ENCODE measurements at places on chromosomes 4 and X. TPM values are rescaled to one million over a fixed set of nuclear protein-coding genes. Genes with fewer than 3 reads are reported as not detected.
A peak's percentile ranks its signal among the peaks of the same experiment; 100 is the strongest.

- no peak for DNase-seq
These were observed 6.8 kb downstream of the MMAA start for GRCh38 chr4:145625677-145626622.

DNA sequence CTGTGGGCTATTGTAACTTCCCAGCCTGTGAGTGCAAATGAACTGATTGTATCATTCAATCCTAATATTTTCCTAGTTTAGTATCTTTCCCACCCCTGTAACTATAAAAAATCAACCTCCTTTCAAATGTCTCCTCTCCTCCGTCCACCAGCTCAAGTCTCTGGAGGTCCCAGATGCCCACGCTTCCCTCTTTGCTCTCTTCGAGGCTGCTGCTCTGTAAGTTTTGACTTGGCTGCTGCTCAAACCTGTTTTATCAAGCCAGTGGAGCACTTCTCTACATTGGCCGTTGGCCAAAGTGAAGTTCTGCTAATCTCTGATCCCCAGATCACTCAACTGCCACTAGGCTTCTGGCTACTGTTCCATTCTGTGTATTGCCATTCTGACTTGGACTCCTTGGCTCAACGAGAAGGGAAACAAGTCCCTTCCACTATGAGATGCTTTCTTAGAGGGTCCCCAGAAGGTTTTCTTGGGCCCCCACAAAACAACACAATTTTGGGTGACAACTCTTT, 60.7 kb upstream of the RAPGEF2 start:
- DNase-seq, result no peak

DNA sequence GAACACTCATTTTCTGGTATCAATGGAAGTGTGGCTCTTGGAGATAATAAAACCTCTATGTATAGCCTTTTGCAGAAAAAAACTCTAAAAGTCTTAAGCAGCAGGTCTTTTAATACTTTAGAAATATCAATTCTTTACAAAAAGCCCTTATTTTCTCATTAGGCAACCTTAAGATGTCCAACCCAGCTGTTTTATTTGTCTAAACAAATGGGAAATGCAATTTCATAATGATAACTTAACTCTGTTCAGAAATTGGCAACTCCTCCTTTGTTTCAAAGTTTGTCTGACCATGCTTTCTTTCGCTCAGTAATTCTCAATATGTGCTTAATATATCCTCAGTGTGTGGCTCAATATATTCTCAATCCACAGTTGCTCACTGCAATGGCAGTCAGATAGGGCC, 196.5 kb upstream of the VEGFC start:
- DNase-seq, result no peak

DNA sequence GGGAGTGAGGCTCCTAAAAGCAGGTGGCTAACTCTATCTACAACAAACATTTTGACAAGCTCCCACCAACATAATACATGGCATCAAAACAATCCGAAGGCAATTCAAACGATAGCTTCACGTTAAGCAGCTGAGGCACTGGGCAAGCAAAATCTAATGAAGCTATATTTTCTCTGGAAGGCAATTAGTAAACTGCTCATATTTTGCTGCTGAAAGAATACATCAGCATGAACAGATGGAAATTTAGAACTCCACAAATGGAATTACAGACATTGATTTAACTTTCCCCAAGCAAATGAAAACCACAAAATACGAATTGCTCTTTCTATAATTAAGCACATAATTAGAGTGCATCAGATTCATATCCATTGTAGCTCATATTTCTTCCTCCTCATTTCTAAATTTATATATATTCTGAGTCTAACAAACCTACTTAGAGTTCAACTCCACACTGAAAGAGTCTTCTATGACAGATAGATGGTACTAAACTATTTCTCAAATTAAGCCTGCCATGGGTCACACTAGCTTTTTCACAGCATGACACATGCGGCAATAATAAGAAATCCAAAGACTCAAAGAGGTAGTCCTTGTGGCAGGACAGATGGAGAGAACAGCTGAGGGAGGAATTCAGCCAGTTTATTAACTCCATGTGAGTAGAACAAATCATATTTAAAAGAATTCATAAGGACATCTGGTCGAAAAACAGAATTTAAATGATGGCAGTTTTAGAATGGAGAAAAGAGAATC, 305.4 kb downstream of the MAPK10 start:
- DNase-seq, result no peak

DNA sequence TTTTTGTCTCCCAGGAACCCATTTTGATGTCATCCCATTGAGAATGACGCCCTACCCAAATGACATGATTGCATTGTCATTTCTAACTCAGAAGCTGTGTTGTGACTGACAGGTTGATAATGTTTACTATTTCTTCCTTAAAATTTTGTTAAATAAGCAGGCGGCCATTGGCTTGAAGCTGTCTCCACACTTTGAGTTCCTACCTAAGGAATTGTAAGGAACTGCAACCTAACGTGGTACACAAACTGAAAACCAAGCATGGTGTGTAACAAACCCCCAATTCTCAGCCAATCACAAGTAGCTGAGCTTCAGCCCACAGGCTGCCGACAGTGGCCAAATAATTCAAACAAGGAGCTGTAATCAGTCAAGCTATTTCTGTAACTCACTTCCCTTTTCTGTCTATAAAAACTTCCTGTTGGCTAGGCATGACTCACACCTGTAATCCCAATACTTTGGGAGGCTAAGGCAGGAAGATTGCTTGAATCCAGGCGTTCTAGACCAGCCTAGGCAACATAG, 2.9 kb upstream of the MND1 start:
- no peak for DNase-seq

DNA sequence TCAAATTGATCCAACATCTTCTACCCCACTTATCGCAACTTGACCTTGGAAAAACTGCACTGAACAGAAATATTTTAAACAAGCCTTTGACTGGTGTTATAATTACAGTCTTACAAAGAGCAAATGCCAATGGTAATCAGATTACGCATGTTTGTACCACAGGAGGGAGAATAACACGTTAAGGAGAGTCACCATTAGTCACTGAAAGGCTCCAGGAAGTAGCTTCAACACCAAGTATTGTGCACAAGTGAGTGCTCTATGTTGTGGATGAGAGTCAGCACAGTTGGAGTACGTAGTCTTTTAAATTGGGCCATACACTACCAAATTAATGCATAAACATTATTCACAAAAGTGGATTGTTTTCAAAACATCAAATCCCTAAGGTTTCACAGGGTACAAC, 1081.5 kb upstream of the TENM3 start:
- DNase-seq, result no peak

DNA sequence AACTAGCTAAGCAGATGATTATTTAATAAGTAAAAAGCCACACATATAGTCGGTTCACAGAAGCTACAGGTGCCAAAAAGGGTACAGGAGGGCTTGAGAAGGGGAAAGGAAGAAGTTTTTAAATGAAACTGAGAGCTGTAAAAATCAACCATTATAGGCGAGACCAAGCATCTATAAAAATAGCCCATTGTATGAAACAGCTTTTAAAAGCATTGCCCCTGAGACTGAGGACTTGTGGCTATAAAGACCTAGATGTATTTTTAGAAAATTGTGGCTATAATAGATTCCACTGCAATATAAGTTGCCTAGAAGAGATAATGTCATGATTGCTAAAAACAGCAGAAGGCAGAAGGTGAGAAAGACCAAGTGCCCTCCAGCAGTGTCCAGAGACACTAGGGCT, 15.0 kb upstream of the TTC29 start:
- no peak for DNase-seq

DNA sequence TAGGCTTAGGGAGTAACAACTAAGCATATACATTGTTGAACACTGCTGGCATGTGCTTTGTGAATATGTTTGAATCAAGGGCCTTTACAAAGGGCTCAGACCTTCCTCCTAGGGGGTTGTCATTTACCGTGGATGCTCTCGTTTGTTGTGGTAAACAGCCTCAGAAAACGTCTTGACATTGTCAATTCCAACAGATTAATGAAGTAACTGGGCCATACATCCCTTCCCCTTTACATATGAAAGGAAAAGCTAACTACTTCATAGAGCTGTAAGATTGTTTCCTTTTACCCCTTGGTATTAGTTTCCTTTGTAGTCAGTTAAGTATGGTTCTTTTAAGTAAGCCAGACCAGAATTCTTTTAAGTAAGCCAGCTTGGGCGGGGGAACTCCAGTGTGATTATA, 42.9 kb downstream of the FAT4 start:
- DNase-seq, result no peak

- DNase-seq, result no peak
These were observed 793.6 kb upstream of the INTU start for GRCh38 chr4:126838941-126839679.

GRCh38 chr4:15232366-15233263, 195.2 kb upstream of the C1QTNF7 start:
- DNase-seq, result no peak

DNA sequence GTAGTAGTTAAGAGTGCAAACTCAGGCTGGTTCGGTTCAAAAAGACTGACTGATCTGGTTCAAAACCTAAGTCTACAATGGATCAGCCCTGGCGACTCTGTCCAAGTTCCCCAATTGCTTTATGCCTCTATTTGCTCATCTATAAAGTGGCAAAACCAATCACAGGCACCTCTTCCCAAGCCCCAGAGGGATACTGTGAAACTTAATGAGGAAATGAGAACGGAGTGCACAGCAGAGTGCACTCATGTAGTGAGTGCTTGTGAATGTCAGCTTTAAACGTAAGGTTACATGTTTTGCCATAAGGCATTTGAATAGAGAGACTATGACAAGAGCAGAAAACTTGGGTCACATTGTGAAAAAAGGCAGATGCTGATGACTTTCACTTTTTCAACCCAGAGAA, 199.7 kb upstream of the KLF3 start:
- DNase-seq, result no peak

DNA sequence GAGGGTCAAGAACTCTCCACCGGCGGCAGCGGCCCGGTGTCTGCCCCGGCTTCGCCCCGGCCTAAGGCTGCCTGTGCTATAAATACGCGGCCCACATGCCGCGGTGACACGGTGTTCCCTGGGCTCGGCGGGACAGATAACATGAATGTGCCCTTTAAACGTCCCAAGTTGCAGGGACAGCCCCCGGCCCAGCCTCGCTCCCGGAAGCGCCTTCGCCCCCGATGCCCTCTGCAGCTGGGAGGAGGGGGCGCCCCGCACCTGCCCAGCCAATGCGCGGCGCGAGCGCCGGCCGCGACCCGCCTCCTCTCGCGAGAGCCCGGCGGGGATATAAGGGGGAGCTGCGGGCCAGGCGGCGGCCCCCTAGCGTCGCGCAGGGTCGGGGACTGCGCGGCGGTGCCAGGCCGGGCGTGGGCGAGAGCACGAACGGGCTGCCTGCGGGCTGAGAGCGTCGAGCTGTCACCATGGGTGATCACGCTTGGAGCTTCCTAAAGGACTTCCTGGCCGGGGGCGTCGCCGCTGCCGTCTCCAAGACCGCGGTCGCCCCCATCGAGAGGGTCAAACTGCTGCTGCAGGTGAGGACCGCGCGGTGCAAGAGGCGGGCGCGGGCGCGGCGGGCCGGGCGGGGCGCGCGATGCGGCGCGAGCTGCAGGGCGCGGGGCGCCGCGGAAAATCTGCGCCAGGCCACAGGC, at the start of gene SLC25A4:
SLC25A4 (plus strand) TSS at position 355 of the 689 bp plus-strand sequence; CDS start at position 462, 107 bp downstream.
- DNase-seq, result peak; percentile 89

GRCh38 chrX:44291468-44292092, 51.9 kb downstream of the EFHC2 start:
- DNase-seq, result no peak

DNA sequence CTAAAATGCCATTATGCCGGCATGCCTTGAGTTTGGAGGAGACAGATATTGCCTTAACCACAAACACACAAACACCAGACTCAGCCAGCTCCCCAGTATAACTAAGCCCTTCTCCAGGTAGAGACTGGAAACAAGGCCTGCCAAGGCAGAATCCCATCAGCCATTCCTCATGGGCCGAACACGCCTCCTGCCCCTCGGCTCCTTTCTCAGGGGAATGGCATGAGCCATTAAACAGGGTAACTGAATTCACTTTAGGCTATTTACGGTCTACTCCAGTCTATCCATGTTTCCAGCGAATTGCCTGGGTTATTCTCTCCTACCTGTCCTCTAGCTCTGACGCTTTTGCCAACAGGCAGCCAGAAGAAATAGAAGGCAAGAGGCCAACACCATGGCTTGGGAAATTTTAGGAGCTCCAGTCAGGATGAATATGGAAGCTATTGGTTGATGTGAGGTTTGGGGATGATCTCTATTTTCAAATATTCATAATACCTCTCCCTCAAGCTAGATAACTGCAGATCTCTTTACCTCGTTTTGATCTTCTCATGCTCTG, 4.9 kb downstream of the SEL1L3 start:
- no peak for DNase-seq

DNA sequence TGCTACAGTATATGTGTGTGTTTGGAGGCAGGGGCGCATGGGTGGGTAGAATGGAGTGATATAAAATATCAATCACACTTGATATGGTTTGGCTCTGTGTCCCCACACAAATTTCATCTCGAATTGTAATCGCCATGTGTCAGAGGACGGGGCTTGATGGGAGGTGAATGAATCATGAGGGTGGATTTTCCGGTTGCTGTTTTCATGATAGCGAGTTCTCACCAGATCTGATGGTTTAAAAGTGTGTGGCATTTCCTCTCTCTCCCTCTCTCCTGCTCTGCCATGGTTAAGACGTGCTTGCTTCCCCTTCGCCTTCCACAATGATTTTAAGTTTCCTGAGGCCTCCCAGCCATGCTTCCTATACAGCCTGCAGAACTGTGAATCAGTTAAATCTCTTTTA, 14.8 kb downstream of the SOWAHB start:
- DNase-seq, result no peak

DNA sequence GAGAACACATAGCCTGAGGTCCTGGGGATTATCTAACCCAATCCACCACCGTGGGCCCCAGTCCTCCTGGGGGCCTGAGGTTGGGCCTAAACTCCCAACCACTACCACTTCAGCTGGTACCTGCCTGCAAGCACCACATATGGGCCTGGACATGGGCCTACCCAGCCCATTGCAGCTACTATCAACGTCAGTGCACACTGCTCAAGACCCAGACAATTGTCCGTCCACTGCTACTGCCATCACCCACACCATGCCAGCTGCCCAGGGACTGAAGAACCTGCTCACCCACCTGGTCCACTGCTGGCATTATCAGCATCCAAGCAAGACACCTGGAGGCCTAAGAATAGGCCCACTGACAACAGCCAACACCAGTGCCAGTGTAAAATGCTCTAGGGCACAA, 88.1 kb downstream of the COL4A5 start:
- no peak for DNase-seq

DNA sequence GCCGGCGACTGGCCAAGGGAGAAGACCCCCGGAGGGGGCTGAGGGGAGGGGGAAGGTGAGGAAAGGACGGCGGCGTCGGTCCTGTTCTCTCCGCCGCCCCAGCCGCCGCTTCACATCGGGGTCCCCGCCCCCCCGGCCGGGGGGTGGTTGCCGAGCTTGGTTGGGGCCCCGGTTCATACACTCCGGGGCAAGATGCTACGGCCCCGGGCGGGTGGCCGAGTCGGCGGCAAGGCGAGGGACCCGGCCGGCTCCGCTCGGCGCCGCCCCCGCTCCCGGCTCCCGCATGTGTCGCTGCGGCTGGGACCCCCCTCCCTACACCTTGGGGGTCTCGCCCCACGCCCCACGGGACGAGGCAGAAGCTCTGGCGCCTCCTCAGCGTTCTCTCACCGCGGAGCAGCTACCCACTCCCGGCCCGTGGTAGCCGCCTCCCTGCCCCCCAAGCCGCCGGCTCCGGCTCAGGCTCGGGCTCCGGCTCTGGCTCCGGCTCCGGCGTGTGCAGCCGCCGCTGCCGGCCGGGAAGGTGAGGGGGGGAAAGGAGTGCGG, 461 bp downstream of the FBXW7 start:
- peak; percentile 45 for DNase-seq

- no peak for DNase-seq
These were observed 263.6 kb downstream of the DCTD start for GRCh38 chr4:182653596-182653995.

The ETDB gene
- not detected for total RNA-seq

The FGB gene
- 0.20 TPM for total RNA-seq

The FREM3 gene
- not detected for total RNA-seq

The DCLK2 gene
- total RNA-seq, result 1.5 TPM

The CSAG2 gene
- not detected for total RNA-seq

The TSPAN7 gene
- total RNA-seq, result 15.2 TPM

All from pancreas (tissue), 10 donors.